ENCODE measurements at places on chromosomes 7 and 10. TPM values are rescaled to one million over a fixed set of nuclear protein-coding genes. Genes with fewer than 3 reads are reported as not detected.

HSPA12A gene
- polyA plus RNA-seq, result not detected

SRPK2 gene
- 18.6 TPM for polyA plus RNA-seq

BHLHA15 gene
- polyA plus RNA-seq, result 1.1 TPM

EGR2 gene
- polyA plus RNA-seq, result 0.15 TPM

MASTL gene
- polyA plus RNA-seq, result 21.2 TPM

ACSM6 gene
- polyA plus RNA-seq, result not detected

AKR1C2 gene
- 29.0 TPM for polyA plus RNA-seq

NOS3 gene
- polyA plus RNA-seq, result 102 TPM

PROSER2 gene
- 5.1 TPM for polyA plus RNA-seq

NFE2L3 gene
- 10.7 TPM for polyA plus RNA-seq

NXPH1 gene
- not detected for polyA plus RNA-seq

NEUROG3 gene
- polyA plus RNA-seq, result not detected

PWWP2B gene
- 3.3 TPM for polyA plus RNA-seq

MMD2 gene
- polyA plus RNA-seq, result not detected

GOT1 gene
- 68.3 TPM for polyA plus RNA-seq

CTTNBP2 gene
- polyA plus RNA-seq, result not detected

DPYSL4 gene
- not detected for polyA plus RNA-seq

MGAM2 gene
- polyA plus RNA-seq, result not detected

TAS2R5 gene
- polyA plus RNA-seq, result 2.1 TPM

FRMPD2 gene
- 0.19 TPM for polyA plus RNA-seq

CUEDC2 gene
- 45.6 TPM for polyA plus RNA-seq

STEAP4 gene
- polyA plus RNA-seq, result not detected

C7orf33 gene
- polyA plus RNA-seq, result not detected

PCDH15 gene
- polyA plus RNA-seq, result not detected

SHTN1 gene
- 10.4 TPM for polyA plus RNA-seq

Data from K562 (cell line).